Hematopoietic multipotent progenitor cell treated with erythropoietin and hydrocortisone succinate and interleukin-3 and kit ligand, for 6 days (in vitro differentiated cells): ENCODE measurements at places on chromosomes 6 and 20.
A peak's percentile ranks its signal among the peaks of the same experiment; 100 is the strongest.

- DNase-seq = no peak
These were observed 5.8 kb upstream of the GATA5 start for GRCh38 chr20:62481425-62482145.

GRCh38 chr6:49550492-49551077, at the start of gene C6orf141:
TSS of gene C6orf141 (plus strand) at chr6:49550668. CDS start at chr6:49550793, 125 bp downstream.
- DNase-seq = peak; percentile 70

DNA sequence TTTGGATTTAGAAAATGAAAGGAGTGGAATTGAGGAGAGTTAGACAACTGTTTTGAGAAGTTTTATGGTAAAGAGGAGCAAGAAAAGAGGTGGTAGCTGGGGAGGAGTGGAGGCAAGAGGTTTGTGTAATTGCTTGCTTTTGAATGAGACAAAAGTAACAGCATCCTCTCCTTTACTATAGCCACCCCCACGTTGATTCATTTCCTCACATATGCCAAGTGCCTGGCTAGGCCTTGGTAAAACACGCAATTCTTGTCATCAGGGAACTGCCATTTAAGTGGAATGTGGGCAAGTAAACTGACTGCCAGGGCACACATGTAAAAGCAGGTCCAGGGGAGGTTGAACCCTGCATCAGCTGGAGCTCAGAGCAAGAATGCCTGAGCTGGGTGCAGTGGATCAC, 4.1 kb downstream of the MTRES1 start:
- DNase-seq = no peak

- no peak for DNase-seq
These were observed 147.8 kb downstream of the PHACTR3 start for GRCh38 chr20:59752101-59752586.

GRCh38 chr6:61585504-61585903, 700.5 kb downstream of the KHDRBS2 start:
- DNase-seq = no peak

DNA sequence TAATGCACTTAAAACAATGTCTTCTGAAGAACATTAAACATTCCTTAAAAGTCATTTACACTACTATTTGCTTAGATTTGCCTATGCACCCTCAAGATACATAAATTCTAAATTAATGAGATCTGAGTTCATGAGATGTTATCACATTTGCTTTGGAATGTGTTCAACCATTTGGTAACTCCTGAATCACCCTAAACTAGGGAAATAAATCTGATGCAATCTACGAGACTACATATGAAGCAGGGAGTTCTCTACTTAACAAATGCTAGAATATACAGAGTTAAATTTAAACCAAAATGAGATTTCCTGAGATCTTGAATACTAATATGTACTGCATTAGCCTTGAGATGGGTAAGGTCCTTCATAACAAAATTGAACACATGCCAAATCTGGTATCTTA, 170.1 kb downstream of the CLIC5 start:
- DNase-seq = no peak

DNA sequence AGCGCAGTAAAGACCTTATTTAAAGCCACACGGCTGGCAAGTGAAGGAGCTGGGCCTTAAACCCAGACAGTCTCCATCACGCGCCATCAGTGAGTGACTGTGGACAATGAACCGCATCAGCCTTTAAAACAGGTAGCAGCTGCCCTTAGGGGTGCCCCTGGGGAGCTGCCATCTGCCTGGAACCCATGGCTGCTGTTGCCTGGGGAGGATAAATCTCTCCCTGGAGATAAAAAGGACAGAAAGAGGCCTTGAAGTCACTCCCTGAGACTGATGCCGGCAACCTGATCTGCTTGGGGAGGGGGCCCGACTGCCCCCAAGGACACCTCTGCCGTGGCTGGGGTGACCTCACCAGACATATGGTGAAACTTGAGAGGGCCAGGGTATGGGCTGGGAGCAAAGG, 73.5 kb downstream of the PREX1 start:
- DNase-seq = no peak

- no peak for DNase-seq
These were observed 148.2 kb downstream of the LAMA2 start for GRCh38 chr6:129031051-129031599.

DNA sequence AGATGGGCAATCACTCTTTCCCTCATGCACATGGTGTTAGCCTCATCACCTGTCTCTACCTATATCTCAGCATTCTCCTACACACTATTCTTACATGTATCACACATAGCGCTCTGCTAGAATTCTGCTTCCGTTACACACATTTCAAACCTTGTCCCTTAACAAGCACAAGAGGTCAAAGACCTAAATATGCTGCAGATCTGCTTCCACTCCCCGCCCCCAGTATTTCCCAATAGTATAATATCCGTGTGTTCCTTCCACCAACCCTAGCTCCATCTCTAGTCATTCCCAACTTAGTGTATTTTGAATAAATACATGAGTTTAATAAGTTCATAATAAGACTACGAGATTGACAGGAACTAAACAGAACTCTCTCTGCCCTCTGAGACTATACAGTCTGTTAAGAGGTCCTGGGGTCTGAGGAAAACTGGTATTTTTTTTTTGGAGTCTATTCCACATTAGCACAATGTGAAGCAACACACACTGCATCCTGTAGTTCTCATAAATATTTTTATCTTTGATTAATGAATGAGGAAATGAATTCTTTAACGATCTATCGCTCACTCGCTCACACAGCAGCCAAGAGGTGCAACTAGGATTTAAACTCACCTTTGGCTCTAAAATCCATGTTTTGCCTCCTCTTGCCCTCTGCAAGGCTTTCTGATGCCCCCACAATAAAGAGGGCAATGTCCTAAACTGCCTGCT, 491.6 kb downstream of the QKI start:
- DNase-seq = no peak

DNA sequence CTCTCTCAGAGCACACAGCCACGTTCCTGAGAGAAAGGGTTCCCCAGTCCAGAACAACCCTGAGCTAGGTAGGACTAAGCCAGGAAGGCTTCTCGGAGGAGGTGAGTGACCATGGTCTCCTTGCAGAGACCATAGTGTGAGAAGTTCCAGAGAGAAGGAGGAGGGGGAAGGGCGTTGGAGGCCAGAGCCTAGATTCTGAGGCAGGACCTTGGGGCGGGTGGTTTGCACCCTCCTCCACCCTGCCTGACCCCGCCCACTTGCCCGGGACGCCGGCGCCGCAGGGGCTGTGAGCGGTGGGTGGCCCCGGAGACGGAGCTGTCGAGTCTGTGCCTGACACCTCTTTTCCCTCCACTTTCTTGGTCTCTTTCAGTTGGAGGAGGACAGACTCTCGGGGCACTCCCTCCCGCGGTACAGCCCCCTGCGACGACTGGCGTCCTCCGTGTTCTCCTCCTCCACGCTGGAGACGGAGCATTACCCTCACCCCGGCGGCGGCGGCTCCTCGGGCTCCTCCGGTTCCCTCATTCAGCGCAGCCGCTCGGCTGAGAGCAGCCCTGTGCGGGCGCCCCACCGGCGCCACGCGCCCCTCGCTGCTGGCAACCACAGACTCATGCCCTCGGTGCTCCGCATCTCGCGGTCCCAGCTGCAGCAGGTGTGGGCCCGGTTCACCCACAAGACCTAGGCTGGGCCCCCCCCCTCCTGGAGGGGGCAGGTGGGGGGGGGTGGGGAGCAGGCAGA, 26.2 kb downstream of the TTBK1 start:
- peak; percentile 46 for DNase-seq

- no peak for DNase-seq
These were observed 292.9 kb downstream of the THBS2 start for GRCh38 chr6:168960551-168961263.

DNA sequence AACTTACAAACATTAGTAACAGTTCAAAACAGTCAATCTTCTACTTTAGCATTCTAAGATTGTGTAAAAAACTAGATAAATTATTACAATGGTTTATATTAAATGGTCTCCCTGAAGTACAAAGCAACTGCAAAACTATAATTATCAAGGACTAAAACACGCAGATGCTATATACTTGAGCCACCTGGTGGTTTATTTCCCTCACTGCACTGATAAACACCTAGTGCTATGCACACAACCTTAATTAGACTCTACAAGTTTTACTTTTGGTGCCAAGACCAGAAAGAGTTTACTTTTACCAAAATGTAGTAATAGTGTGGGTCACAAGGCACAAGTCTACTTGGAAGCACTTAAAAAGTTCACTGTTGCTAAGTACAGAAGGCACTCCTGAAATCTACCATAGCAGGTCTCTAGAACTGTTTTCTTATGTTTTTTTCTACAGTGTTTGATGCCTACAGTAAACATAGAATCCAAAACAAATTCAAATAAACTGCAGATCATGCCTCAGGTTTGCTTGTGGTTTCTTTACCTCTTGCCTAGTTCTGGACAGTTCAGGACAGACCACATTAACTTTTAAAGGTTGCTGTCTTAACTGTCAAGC, 49.2 kb downstream of the GMDS start:
- DNase-seq = peak; percentile 86
